Fibroblast of gingiva (primary cell): ENCODE measurements at places on chromosomes 12 and 14.

- no peak for DNase-seq
Measured at GRCh38 chr14:54529811-54530210, 20.1 kb downstream of the CGRRF1 start.

DNA sequence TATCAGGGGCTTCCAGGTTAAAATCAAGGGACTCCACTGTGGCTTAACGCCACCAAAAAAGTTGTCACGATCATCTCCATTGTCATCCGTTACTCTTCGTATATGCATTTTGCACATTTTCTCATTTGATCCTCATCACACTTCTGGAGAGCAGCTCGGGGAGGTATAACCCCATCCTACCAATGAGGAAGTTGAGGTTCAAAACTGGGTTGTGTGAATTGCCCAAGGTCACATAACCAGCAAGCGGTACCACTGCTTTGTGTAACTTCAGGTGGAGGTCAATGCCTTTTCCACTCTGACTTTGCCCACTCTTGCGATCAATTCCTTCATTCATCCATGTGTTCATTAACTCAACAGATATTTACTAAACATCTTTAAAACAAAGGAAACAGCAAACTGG, 71.1 kb upstream of the CCND2 start:
- DNase-seq = no peak

DNA sequence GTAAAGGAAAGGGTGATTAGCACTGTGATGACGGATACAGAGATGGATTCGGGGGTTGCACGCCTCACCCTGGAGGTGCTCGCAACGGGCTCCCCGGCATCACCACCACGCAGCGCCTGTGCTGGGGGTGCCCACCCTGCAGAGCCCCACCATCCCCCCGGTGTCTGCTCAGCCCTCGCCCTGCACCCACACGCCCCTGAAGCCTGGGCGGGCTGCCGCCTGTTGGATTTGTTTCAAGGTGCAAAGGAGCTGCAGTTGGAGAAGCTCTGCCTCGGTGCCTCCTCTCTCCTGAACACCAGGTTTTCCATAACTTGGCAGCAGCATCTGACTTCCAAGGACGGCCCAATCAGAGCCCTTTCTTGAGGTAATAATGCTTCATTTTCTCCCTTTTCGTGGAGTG, 106.1 kb upstream of the TMEM132D start:
- no peak for DNase-seq

DNA sequence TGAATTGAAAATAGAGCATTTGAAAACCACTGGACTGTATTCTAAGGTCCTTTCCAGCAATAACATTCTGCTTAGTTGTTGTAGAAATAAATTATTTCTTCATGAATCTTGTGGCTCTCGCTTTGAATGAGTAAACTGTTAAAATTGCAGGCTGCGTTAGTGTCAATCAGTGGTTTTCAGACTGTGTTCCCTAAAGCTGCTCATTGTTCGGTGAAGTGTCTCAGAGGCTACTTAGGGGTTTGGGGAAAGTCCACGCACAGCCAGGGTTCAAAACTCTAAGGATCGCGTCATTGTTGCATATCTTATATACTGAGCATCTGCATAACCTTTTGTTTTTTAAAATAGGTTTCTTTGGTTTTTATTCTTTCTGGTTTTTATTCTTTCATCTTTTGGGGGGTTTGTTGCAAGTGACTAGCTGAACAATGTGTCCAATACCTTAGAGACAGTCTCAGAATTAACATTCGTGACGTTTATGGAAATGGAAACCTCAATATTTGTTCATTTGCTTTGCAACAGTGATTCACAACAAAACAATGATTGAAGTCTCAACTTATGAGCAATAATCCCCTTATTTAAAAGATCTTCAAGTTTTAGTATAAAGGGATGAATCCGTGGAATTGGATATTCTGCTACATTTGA, 108.1 kb downstream of the TTLL5 start:
- peak; percentile 35 for DNase-seq

DNA sequence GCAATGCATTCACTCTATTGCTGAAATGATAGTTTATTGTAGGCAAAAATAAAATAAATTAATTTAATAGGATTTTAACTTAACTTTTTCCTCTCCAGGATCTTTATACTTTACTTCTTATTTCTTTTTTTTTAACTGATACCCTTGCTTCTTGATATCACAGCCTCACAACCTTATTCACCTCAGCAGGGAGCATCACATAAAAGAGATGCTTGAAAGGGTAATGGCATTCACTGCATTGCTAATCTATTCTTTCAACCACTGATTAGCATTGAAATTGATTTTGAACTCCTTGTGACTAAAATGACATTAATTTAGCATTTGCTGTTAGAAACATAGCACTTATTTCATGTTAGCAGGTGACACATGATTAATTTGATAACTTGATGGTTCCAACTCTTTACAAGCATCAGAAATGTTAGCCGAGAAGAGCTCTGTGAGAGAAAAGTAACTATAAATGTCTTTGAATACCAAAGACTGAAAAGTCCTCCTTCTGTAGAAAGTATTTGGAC, 689.5 kb upstream of the MGAT4C start:
- no peak for DNase-seq

GRCh38 chr14:57136669-57137328, 131.9 kb downstream of the EXOC5 start:
- no peak for DNase-seq

DNA sequence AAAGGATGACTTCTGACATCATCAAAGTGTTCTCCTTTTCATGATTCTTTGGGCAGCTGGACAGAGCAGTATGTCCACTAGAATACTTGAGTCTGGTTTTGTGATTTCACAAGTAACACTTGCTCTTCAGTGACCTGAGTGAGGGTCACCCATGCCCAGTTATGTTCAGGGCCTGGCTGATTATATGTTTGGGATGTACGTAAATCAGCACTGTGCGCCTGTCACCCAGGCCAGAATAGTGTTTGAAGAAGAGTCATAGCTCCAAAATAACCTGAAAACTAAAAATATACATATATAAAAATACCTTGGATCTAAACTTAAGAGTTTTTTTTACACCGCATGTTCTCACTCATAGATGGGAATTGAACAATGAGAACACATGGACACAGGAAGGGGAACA, 3.8 kb downstream of the BICD1 start:
- DNase-seq = no peak

- DNase-seq = no peak
Measured at GRCh38 chr12:67052981-67053380, 216.2 kb upstream of the CAND1 start.

DNA sequence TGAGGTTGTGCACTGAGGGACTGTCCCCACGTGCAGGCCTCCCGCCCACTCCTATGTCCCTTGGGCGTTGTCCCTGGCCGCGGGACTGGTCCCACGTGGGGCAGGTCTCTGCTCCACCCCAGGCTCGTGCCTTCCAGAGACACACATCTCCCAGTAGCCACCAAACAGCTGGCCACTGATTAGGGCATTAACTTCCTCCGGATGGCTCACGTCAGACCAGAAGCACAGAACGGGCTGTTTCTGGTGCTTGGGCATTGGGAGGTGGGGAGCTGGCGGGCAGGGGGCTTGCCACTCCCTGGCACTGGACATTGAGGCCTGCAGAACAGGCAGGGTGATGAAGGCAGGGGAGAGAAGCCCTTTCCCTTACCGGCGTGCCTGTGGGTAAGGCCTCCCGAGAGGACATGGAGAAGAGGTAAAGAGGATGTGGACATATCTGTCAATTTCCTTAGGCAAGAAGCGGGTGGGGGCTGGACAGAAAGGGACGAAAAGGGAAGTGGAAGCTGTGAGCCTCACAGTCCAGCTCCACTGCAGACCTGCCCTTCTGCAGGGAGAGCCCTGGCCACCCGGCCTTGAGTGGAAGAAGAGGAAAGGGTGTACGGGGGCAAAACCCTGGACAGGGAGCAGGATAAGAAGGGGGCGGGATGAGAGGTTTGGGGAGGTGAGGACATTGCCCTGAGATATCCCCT, 101.2 kb downstream of the NINJ2 start:
- no peak for DNase-seq

GRCh38 chr12:95173392-95174251, 43.6 kb downstream of the FGD6 start:
- DNase-seq = peak; percentile 30

GRCh38 chr12:97567619-97568110, 105.1 kb downstream of the RMST start:
- no peak for DNase-seq

DNA sequence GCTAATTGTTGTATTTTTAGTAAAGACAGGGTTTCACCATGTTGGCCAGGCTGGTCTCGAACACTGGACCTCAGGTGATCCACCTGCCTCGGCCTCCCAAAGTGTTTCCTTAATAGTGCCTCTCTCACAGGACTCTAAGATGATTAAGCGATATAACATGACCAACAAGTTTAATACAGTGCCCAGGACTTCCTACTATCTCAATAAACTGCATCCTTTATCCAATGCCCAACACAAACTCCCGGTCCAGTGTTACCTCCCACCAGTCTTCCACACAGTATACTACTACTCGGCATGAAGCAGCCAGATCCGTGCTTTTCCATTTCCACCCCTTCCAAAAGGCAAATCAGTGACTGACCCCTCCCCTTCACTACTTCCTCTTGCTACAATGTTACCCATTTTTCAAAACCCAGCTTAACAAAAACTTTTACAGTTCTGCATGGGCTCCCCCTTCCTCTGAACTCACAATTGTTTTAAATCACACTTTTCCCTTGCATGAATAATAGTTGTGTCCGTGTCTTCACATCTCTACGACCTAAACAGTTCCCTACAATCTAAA, 900 bp downstream of the NOP2 start:
- DNase-seq = no peak

- no peak for DNase-seq
Measured at GRCh38 chr14:22403296-22403695, 185.7 kb downstream of the DAD1 start.

DNA sequence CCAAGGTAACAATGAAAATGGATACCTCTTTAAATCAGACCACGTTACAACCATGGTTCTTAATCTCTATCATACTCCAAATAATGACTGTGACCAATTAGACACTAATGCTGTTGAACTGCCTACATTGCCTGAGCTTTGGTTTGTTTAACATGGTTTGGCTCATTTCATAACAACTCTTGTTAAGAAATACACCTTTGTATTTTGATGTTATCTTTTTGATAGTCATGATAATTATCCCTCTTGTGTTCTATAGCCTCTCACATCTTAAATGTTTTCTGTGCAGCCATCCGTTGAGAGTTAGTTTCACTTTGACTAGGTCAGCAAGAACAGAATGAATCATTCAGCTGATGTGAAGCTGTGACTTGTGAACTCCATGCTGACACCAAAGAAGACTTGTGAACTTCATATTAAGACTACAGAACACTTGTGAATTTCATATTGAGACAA, 75.5 kb upstream of the RERGL start:
- DNase-seq = peak; percentile 8

DNA sequence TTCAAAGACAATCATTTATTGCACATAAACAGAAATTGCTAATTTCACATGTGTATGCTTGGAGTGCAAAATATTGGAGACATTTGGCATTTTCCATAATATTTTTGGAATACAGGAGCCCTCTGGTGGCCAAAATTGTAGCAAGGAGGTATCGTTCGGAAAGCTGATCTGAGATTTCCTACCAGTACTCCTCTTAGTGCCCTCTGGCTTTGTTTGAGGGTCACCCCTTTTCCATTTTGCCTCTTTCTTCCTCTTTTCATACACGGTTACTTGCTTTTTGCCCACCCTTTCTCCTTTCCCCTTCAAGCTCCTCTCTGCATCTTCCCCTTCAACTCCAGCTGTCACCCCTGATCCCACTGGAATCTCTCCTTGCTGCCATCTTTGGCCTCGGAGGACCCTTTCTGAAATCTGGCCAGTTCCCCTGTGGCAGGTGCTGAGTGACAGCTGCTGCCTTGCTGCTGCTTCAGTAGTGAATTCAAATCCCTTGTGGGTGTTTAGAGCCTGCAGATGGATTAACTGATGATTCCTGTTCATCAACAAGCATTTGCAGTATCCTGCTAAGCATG, 164.6 kb upstream of the PARP11 start:
- peak; percentile 17 for DNase-seq
